ENCODE measurements at places on chromosomes 7 and 10. TPM values are rescaled to one million over a fixed set of nuclear protein-coding genes. Genes with fewer than 3 reads are reported as not detected.

The MTG1 gene
- 38.0 TPM for total RNA-seq

The SPDYE11 gene
- not detected for total RNA-seq

The DDC gene
- not detected for total RNA-seq

The TSPAN33 gene
- 0.13 TPM for total RNA-seq

The GNG11 gene
- total RNA-seq, result 196 TPM
